ENCODE measurements at places on chromosomes 2 and 18. TPM values are rescaled to one million over a fixed set of nuclear protein-coding genes. Genes with fewer than 3 reads are reported as not detected.

GRCh38 chr18:64402636-64403035 is 253.7 kb upstream of the LINC00305 start:
- DNase-seq: no peak

GRCh38 chr2:7812231-7812995 is 869.4 kb upstream of the ID2 start:
- no peak for DNase-seq

DNA sequence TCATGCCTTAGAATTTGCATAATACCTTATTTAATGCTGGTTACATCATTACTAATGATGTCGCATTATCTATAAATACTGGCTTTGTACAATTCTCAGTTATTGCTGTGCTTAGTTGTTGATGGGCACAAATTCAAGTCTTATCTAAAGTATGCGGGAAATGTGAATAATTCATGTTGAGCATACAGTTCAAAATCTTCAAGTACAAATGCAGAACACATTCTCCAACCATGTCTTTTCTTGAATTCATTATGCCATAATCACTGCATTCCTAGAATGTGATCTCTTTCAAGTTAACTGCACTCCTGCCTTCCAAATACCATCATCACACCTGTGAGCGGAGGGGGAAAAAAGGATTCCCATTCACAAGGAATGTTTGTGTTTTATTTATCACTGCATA is 337.0 kb downstream of the MBD2 start:
- DNase-seq: no peak

GRCh38 chr2:72916743-72917137 is 579 bp upstream of the EMX1 start:
- DNase-seq: peak; percentile 30

Gene TUBA4B
- total RNA-seq: not detected

Gene LYG1
- 1.9 TPM for total RNA-seq

Gene ACP1
- total RNA-seq: 81.8 TPM

DNA sequence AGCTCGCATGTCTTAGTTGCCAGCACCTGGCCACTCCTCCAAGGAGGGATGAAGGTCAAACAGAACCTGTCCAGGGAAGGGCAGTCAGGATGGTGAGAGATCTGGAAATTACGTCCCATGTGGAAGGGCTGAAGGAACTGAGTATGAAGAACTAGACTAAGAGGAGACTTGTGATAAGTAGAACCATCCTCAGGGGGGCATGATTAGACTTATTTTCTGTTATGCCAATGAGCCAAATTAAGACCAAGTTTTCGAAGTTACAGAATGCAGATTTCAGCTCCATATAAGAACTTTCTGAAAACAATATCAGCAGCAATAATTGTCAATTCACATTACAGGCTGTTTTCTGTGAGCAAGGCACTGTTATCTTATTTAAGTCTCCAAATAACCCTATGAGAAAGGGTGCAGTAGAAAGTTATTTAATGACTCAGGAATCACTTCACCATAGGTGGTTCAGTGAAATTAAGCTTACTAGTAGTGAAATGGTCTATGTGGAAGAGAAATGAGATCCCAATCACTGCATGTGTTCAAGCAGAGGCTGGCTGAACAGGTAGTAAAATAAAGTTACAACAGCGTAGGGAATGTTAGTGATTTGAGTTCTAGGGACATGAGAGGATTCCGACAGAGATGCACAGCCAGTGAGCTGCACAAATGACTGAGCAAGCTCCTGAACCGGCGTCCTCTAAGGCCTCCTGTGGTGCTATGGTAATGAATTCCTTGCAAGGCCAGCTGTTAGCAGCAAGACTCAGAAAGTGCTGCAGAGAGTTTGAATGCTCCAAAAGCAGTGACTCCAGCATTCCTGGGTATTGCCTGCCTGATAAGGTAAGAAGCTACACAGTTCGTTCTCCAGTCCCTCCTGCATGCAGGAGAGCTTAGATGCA is 4.5 kb upstream of the DYM start:
- no peak for DNase-seq

GRCh38 chr2:46462936-46463335 is 16.4 kb upstream of the TMEM247 start:
- DNase-seq: no peak

GRCh38 chr2:51039581-51039980 is 7.6 kb upstream of the NRXN1 start:
- DNase-seq: no peak

DNA sequence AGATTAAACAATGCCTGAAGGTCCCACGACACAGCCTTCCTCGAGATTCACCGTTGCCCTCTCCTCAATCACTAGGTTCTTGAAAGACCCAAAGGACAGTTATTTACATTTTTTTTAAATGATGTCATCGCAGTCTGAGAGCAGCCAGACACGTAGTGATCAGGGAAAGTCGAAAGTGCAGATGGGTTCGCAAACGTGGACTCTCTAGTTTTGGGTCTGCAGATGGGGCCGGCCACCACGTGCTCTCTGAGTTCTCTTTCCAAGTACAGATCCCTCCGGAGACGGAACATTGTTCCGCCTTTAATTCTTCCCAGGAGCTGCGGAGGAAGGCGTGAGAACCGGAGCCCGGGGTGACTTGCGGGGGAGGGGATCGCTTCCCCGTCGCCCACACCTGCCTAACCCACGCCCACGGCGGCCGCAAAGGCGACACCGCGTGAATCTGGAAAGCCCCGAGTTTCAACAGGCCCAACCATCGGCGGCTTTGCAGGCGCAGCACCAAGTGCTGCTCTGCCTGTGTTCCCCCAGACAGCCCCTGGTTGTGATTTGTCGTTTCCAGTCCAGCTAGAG is 54.3 kb downstream of the PKDCC start:
- peak; percentile 88 for DNase-seq

DNA sequence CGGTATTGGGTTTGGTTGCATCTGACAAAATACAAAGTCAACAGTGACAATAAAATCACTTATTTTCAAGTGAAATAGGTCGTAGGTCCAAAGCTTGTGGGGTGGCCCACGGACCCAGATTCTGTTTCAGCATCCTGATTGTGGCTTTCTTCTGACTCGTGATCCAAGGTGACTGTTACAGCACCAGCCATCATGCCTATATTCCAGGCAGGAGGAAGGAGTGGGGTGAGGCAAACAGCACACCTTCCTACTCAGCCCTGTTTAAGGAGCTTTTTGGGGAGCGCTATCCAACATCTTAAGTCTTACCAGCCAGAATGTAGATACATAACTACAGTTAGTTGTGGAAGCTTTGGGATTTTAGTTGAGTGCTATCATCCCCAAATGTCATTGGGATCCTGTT is 8.7 kb upstream of the SNORC start:
- no peak for DNase-seq

- DNase-seq: no peak
Measured at GRCh38 chr2:69985688-69986087, 24.3 kb upstream of the ASPRV1 start.

DNA sequence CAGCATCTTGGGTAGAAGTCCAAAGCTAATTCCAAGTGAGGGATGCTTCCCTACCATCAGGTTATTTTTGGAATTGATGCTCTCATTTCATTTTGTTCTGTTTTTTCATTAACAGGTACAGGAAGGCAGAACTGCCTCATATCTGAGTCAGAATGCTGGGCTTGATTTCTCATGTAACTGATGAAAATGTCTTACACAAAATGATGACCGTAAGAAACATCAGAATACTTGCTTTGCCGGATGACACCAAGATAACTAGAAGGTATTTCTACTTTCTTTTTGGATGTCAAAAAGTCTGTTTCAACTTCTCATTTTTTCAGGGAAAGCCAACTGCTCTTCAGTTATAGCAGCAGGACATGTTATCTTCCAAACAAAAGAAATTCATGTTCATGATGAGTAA is 62.6 kb downstream of the ETAA1 start:
- DNase-seq: no peak

Gene RAB6C
- total RNA-seq: not detected

DNA sequence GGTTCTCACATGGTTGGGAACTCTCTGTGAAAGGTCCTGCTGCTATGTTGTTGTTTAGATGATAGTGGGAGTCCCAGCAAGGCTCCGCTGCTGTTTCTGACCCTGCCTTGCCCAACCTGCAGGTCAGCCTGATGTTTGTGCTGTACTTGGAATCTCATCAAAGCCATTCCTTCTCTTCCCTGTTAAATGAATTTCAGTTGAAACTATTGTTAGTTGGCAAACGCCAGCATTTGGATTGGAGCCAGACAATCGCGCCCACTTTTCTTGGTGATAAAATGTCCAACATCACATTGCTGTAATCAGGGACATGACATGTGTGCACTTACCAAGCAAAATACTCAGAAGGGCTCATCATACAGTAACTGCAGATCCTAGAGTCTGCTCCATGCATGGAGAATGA is 12.8 kb upstream of the TWSG1 start:
- DNase-seq: no peak

Gene GAREM2
- 3.1 TPM for total RNA-seq

DNA sequence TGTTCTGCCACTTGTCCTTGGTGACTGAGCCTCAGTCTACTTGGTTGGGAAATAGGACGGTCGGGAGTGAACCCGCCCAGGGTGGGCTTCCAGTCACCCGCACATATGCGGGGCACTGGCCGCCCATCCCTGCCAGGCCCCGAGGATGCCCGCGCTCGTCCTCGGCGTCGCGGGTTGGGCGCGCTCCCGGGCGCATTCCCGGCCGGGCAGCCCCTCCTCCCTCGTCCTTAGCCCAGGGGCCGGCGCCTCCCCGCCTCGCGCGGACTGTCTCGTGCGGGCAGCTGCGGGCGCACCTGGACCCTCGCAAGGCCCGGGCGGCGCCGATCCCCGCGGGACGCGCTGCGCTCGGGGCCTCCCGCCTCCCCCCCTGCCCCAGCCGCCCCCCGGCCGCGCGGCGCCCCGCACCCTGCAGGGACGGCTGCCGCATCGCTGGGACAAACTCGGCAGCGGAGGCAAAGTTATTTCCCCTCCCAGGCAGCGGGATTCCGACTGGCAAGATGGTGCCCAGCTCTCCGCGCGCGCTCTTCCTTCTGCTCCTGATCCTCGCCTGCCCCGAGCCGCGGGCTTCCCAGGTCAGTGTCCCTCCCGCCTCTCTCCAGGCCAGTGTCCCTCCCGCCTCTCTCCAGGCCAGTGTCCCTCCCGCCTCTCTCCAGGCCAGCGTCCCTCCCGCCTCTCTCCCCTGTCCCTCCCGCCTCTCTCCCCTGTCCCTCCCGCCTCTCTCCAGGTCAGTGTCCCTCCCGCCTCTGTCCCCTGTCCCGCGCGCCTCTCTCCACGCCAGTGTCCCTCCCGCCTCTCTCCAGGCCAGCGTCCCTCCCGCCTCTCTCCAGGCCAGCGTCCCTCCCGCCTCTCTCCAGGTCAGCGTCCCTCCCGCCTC is at the start of gene FBLN7:
TSS of gene FBLN7 (plus strand) at position 227 of the 874 bp plus-strand sequence. CDS start at position 498, 271 bp downstream.
- DNase-seq: no peak

Gene ZAP70
- total RNA-seq: 4.8 TPM

Gene UPP2
- not detected for total RNA-seq

GRCh38 chr2:147231607-147232006 is 613.2 kb upstream of the ACVR2A start:
- no peak for DNase-seq

Gene CNDP2
- 193 TPM for total RNA-seq

Gene KCMF1
- 96.6 TPM for total RNA-seq

Gene M1AP
- not detected for total RNA-seq

- no peak for DNase-seq
Measured at GRCh38 chr18:68962623-68963022, 164.7 kb downstream of the CCDC102B start.

Gene FOXD4L1
- total RNA-seq: 0.17 TPM

GRCh38 chr2:178324077-178324476 is 126.9 kb downstream of the PRKRA start:
- DNase-seq: no peak

GRCh38 chr2:172726172-172726735 is 9.4 kb upstream of the RAPGEF4 start:
- DNase-seq: no peak

Gene HOXD13
- total RNA-seq: not detected

DNA sequence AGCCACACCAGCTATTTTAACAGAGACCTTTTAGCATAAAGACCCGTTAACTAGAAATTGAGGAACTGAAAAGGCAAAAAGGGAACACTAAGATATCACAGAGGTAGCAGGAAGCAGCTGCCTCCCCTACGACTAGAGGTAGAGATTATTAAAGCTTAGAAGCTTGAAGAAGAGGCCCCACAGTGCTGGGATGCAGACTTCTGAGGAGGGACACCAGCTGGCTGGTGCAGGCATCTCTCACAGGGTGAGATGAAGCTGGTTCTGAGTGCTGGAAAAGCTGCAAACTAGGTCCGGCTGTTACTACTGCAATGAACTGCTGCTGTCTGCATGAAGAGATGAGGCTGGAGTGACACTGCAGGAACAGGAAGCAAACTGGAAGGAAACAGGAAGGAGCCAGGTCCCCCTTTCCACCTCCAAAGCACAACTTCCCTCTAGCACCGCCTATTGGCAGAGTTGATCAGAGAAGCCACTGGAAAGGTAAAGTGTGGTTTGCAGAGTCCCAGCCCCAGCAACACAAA is 61.2 kb upstream of the MRPS9 start:
- peak; percentile 52 for DNase-seq

Gene NAT8
- total RNA-seq: not detected

DNA sequence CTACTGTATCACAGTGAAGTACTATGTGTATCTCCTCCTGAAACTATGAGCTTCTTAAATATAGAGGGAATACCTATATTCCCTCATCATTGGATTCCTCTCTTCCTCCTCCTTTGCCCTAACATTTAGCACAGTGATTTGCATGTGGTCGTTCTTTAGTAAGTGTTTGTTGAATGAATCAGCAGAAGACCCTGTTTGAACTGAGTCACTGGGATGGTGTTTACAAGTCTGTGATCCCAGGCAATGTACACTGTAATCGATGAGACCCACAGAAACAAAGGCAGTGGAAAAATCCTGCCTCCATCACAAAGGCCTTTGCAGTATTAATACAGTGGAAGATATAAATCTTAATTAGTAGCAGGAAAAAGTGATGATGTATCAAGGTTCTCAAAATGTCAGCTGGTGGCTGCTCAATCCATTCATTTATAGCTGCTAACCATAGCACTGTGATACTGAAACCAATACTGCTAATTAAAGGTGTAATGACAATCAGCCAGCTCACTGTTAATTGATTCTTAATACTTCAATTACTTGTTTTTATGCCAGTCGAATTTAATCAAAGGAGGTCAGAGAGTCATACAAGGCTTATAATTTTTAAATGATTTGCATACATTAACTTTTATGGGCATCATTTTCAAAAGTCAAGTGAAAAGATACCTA is 20.8 kb upstream of the MYO3B start:
- DNase-seq: no peak
